ENCODE measurements at places on chromosomes 11 and 22. TPM values are rescaled to one million over a fixed set of nuclear protein-coding genes. Genes with fewer than 3 reads are reported as not detected.

The HORMAD2 gene
- total RNA-seq = not detected

- no peak for DNase-seq
Observed at GRCh38 chr11:93082900-93083299, 113.4 kb downstream of the MTNR1B start.

DNA sequence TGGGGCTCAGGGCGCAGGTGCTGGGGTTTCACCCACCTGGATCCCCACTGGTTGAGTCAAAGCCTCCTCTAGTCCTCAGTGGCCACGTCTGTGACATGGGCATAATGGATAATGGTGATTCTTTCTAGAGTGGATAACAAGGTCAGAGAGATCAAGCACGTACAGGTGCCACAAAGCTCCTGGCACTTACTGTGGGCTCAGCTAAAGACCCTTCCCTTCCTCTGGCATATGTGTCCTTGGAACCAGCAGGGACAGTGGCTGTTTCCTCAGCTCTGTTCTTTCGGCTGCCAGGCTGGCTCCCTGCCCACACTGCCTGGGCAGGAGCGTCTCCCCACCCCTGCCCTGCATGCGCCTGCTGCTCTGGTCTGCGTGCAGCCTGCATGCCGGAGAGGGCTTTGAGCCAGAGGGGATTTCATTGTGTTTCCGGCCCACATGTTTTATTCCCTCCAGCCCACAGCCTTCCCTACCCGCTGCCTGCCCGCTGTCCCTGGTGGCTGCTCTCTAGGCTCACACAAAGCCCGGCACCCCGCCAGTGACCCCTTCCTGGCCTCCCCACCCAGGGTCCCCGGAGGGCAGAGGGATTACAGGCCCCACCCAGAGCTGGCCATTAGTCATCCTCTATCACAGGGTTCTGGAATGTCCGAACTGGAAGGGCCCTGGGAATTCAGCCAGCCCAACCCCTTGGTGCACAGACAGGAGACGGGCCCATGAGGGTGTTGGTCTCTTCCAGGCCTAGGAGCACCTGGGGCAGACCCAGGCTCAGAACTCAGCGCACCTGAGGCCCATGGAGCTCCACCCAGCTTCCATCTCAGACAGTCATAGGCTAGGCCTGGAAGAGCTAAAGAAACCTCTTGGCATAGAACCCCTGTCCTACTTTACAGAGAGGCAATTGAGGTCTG, 55.3 kb upstream of the GCAT start:
- DNase-seq = peak; percentile 99

GRCh38 chr11:122781378-122782195, 56.7 kb upstream of the CRTAM start:
- peak; percentile 95 for DNase-seq

DNA sequence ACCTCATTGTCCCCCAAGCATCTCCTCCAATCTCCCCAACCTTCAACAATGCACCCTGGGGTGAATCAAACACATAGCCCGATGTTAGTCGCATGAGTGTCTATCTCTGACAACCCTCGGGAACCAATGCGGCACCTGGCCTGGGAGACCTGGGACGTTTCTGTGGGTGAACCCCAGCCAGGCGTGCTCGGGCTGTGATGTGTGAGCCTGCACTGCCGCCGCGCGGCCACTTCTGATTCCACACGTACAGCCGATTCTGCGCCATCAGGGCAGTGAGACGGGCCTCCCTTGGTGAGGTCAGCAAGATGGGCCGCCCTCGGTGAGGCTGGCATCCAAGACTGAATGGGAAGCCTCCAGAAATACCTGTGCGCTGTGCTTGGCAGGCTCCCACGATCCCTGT, 5.2 kb upstream of the H19 start:
- DNase-seq = no peak
